ENCODE measurements at places on chromosomes 13 and 19. TPM values are rescaled to one million over a fixed set of nuclear protein-coding genes. Genes with fewer than 3 reads are reported as not detected.

GRCh38 chr19:18978616-18979015 is 37.6 kb upstream of the HOMER3 start:
- no peak overlapping the region for H3K4me3 ChIP-seq
- H3K27ac ChIP-seq = no peak overlapping the region

CEACAM3 gene
- not detected for total RNA-seq

DNA sequence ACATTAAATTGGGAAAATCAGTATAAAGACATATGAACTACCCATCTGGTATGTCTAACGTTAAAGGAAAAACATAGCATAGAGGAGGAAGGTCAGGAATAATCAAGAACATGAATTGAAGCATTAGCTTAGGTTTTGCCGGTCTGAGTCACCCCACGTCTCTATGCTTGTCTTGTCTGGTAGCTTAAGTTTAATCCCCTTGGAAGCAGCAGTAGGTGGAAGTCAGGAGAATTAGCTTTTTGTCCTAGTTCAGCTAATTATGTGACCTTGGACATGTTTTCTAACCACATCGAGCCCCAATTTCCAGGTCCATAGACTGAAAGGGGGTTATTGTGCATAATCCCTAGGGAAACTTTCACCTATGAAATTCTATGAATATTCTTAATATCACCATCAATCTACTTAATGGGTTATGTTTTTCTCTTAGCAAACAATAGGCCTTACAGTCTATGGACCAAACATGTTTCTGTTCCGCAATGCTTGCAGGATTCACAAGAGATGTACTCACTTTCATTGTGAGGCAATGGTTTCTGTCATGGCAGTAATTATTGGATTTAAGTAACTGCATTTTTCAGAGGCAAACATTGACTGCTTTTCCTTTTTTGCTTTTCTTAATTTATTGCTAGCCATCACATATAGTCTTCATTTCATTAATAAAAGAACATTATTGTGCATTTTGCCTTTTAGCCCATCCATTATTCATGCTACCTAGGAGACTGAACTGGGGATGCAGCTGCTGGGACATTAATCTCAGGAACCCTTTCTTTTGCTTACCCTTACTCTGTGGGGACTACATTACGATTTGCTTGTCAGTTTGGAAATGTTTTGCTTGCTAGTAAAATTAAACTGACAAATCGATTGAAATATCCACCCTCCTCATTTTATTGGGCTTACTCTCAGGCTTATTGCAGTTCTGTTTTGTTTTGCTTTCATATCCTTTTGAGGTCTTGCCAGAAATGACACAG is 304.8 kb upstream of the MAB21L1 start:
- 0 out of 2 replicates have a peak, but pooled peaks cover under 1% of the 10 kb centered on the region for H3K4me1 ChIP-seq
- DNase-seq = peak; percentile 27
- no peak overlapping the region for H3K4me3 ChIP-seq
- no peaks in the 10 kb centered on the region for H3K36me3 ChIP-seq
- no peak overlapping the region for H3K27ac ChIP-seq
- H3K27me3 ChIP-seq = no peaks in the 10 kb centered on the region

ZNF416 gene
- 6.1 TPM for total RNA-seq

MED4 gene
- 28.3 TPM for total RNA-seq

- H3K27ac ChIP-seq = peak overlapping the region; percentile 80
- H3K36me3 ChIP-seq = no peaks in the 10 kb centered on the region
- H3K27me3 ChIP-seq = no peaks in the 10 kb centered on the region
- peaks cover 9% of the 10 kb centered on the region for H3K4me1 ChIP-seq
Measured at GRCh38 chr13:63435667-63436324, 2020.1 kb upstream of the PCDH20 start.

DNA sequence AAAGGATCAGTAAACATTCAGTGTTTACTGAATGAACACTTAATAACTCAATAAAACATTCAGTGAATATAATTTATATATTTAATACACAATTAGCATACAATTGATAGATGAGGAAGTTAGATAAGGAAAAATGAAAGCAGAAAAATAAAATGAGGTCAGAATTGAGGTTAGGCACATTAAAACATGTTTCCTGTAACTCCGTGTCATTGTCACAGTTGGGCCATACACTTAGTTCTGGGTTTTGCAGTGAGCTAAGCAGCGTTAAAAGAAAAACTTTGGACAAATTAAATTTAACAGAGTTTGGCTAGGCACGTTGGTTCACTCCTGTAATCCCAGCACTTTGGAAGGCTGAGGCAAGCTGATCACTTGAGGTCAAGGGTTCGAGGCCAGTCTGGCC is 71.4 kb downstream of the MIPEP start:
- no peaks in the 10 kb centered on the region for H3K4me1 ChIP-seq
- no peaks in the 10 kb centered on the region for H3K27me3 ChIP-seq
- no peak overlapping the region for H3K27ac ChIP-seq
- H3K4me3 ChIP-seq = no peak overlapping the region

UBE2L5 gene
- total RNA-seq = 0.18 TPM

GRCh38 chr19:10870501-10870954 is 825 bp upstream of the CARM1 start:
- no peaks in the 10 kb centered on the region for H3K36me3 ChIP-seq
- no peak for DNase-seq
- peak overlapping the region; percentile 89 for H3K27ac ChIP-seq
- peak overlapping the region; percentile 49 for H3K4me3 ChIP-seq
